ENCODE measurements at places on chromosomes 6 and 20.

DNA sequence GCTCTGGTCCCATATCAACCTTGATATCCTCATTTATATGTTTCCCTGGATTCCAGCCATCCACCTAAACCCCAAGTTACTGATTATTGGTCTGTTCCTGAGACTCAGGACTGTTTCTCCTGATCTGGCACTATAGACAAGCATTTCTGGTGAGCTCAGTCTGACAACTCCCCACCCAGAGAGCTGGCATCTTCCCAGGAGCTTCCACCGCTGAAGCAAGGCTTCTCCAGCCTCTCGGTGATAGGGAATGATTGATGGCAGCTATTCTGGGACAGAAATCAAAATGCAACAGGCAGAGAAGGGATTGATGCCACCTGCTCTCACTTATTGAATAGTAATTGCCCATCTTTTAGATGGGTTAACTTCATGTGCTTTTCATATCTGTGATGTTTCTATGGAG lies 169.7 kb upstream of the GGTLC1 start:
- no peak for DNase-seq

- no peak for DNase-seq
These were observed 2.4 kb downstream of the MYO6 start for GRCh38 chr6:75751443-75751842.

- no peak for DNase-seq
These were observed 838 bp upstream of the POM121L2 start for GRCh38 chr6:27312950-27313271.

DNA sequence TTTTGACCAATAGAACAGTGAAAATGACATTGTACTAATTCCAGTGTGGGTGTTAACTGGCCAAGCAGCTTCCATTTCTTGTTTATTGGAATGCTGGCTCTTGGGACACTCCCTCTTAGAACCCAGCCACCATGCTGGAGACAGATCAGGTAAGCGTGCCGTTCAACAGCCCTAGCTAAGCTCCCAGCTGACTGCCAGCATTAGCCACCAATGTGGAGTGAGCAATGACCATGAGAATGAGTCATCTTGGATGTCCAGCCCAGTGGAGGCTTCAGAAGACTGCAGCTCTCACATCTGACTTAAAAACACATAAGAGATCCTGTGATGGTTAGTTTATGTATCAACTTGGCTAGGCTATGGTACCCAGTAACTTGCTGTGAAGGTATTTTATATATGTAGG lies 3.0 kb upstream of the LINC00237 start:
- no peak for DNase-seq

DNA sequence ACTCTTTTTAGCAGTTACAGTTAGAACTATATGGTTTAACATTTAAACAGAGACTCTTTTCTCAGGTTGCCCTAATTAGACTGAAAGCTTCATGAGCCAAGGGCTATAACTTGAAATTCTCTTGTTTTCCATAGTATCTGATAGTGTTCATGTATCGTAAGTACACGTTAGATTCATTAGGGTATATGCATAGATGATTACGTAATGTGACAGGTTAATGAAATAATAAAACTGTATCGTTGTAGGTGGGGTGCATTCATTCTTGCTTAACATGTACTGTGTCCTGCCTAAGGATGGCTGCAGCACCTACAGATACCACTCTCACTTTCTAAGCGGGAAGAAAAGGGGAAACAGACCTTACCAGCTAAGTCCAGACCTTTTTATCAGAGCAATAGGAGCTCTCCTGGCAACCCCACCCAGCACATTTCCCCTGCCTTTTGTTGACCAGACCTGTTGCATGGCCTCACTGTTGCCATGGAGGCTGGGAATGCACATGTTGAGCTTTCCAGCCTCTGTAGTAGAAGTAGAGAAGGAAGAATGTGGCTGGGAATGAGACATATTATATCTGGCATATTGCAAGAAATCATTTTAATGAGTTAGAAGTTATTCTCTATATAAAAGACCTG lies 83.0 kb downstream of the MAP3K4 start:
- no peak for DNase-seq

GRCh38 chr20:50632236-50632635 lies 59.1 kb downstream of the RIPOR3 start:
- no peak for DNase-seq

GRCh38 chr20:36646678-36647077 lies 682 bp upstream of the SLA2 start:
- no peak for DNase-seq

DNA sequence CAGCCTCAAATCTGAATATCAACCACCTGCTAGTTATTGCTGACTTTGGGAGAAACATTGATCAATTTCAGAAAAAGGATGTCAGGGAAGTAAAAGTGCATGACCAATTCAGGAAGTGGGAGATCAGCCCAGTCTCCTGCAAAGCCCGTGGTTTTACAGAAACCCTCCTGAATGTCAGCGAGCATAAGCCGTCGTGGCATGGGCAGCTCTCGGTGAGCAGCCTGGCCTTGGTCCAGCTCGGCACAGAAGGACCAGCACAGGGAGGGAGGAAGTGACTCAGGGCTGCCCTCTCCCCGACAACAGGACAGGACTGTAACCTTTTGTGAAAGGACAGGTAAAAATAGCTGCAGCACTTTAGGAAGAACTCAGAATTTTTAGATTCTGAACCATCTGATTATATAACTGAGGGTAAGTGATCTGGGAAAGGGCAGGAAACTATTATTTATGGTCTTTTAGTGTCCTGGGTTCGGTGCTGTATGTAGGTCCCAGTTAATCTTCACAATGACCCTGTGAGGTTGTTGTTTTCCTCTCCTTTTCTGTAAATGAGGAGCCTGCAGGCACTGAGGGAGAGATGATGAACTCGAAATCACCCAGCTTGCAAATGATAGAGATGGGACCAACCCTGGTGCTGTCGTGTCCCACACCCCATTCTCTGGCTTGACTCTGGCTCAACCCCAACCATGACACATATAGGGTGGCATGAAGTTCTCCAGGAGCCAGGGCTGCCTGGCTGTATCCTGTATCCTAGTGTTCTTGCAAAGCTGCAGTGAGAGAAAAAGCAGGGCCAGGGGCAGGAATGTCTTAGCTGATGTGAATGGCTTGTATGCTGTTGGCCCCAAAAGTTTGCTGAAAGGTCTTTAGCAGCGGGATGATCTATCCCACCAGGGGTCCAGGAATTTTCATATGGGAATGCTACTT lies 37.6 kb downstream of the NRN1 start:
- DNase-seq, result no peak

- DNase-seq, result no peak
These were observed 107.3 kb downstream of the TFAP2C start for GRCh38 chr20:56736285-56736857.

- no peak for DNase-seq
These were observed 15.1 kb upstream of the CCDC167 start for GRCh38 chr6:37514837-37515236.

- no peak for DNase-seq
These were observed 8.0 kb upstream of the C20orf202 start for GRCh38 chr20:1195226-1195625.

DNA sequence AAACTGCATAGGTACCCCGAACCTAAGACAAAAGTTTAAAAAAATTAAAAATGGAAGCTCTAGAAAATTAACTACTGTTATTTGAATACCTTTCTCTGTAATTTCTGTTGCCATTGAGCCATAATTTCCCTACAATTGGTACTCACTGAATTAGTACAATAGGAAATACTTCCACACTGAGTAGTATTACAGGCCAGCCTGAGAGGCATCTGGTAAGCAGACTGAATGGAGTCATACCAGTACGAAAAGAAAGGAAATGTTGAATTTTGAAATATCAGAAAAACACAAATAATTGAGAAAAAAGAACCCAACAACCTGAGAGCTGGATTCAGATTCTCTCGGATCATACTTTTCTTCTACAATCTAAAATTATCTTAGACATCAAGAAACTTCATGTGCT lies 791.3 kb downstream of the TENT5A start:
- no peak for DNase-seq

GRCh38 chr6:35874730-35875129 lies 46.2 kb downstream of the SRPK1 start:
- DNase-seq, result no peak

DNA sequence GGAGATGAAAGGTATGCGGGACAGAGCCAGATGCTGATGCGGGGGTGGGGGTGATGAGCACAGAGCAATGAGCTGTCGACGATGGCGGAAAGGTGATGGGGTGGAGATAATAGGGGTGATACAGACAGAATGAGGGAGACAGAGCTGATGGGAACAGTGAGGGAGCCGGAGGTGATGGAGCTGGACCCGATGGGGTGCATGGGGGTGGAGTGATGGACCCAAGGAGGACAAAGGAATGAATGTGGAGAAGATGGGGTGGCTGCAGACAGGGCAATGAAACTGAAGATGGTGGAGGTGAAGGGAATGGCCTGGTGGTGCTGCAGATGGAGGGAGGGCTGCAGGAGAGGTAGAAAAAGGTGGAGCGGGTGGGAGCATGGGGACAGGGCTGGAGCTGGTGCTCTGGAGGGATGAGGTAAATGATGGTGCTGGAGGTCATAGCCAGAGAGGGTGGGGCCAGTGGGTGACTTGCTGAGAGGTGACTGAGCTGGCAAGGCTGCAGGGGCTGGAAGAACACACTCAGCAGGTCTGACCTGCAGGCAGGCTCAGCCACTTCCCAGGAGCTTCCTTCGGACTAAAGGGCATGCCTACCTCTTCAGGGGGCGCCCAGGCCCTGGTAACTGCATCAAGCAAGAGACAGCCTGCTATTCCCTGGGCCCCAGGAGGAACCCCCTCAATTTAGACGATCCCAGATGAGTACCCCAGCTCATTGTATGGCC lies 6.0 kb upstream of the FOXS1 start:
- no peak for DNase-seq

DNA sequence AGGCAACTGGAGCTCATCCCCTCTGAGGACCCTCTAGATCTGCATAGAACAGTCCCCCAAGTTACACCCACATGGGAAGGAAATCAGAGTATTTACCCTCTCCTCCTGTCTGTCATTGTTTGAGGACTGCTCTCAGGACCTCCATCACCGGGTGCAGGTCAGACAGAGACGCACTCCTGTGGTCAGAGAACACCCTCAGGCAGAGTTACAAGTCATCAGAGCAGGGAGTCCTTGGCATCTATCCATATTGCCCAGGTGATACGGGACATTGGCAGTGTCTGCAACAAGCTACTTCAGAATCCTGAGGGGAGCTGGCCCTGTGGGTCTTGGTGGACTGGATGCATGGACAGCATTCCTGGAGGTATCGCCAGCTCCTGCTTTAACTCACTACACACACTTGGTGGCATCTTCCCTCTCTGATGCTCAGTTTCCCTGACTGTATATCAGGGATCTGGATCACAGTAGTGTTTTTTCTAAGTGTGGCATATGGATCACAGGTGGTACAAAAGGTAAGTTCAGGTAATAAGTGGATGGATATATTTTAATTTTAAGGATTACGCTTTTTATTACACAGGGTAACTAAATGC lies 15.1 kb upstream of the ISM1 start:
- no peak for DNase-seq

DNA sequence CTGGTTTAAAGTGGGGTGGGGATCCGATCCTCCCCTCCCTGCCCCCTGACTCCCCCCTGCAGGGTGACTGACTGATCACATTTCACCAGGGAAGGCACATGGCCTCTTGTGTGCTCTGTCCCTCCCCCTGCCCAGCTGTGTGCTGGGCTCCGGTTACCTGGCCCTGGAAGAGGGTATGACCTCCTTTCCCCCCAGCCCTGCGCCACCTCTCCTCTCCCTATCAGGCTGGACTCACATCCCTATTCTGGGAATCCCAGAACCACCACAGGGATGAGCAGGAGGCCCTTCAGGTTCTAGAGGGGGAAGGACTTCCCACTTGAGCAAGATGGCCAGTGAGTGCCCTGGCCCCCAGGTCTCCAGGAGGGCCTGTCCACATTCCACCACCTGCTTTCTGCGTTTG lies 2.1 kb upstream of the IP6K3 start:
- DNase-seq, result no peak

- no peak for DNase-seq
These were observed 90.1 kb downstream of the CRYBG1 start for GRCh38 chr6:106450653-106451052.

- no peak for DNase-seq
These were observed 121.6 kb downstream of the ADAT2 start for GRCh38 chr6:143328876-143329275.

DNA sequence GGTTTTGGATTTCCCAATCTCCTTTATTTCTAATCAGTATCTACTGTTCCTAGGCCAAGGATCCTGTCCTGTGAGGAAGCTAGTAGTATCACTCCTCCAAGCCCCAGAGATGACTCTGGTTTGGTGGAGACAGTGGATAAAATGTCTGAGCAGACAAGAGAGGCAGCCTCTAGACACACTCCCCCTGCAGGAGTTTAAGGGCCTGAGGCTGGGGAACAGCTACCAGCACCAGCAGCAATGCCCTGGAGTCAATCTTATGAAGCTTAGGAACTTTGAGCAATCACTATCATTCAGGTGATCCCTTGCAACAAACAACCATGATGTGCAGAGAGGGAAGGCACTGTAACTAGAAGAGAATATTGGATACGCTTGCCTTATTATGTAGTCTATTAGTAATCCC lies 384.7 kb upstream of the ID4 start:
- DNase-seq, result no peak

DNA sequence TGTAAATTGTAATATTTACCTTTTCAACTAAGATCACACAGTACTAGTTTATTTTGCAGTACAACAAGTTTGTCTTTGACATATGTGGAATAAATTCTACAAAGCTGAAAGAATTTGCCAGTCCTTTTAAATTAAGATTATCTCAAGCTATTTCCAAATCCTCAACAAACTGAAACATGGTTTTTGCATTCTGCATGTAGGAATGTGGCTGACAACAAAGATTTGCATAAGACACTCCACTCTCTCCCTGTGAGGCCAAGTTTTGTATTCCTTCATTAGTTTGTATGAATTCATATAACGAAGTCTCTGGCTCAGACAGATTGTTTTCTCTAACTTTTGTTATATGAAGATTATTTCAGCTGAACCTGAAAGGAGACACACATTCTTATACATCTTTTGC lies 124.1 kb upstream of the THEMIS start:
- DNase-seq, result no peak

GRCh38 chr20:34717230-34718095 lies 13.3 kb downstream of the TP53INP2 start:
- DNase-seq, result no peak

- DNase-seq, result no peak
These were observed 223.5 kb upstream of the ID4 start for GRCh38 chr6:19613678-19614077.

- no peak for DNase-seq
These were observed 424 bp upstream of the KIF13A start for GRCh38 chr6:17987697-17988421.

GRCh38 chr6:102313699-102314098 lies 920.2 kb downstream of the GRIK2 start:
- DNase-seq, result no peak

GRCh38 chr6:13098793-13099570 lies 229.4 kb downstream of the TBC1D7 start:
- no peak for DNase-seq

GRCh38 chr20:32539026-32539816 lies 45.9 kb downstream of the NOL4L start:
- no peak for DNase-seq

GRCh38 chr6:138512609-138513008 lies 13.3 kb upstream of the NHSL1 start:
- no peak for DNase-seq

- no peak for DNase-seq
These were observed 28.7 kb downstream of the CFAP206 start for GRCh38 chr6:87436435-87436834.
